ENCODE measurements at places on chromosomes 6 and 20.
A peak's percentile ranks its signal among the peaks of the same experiment; 100 is the strongest.

DNA sequence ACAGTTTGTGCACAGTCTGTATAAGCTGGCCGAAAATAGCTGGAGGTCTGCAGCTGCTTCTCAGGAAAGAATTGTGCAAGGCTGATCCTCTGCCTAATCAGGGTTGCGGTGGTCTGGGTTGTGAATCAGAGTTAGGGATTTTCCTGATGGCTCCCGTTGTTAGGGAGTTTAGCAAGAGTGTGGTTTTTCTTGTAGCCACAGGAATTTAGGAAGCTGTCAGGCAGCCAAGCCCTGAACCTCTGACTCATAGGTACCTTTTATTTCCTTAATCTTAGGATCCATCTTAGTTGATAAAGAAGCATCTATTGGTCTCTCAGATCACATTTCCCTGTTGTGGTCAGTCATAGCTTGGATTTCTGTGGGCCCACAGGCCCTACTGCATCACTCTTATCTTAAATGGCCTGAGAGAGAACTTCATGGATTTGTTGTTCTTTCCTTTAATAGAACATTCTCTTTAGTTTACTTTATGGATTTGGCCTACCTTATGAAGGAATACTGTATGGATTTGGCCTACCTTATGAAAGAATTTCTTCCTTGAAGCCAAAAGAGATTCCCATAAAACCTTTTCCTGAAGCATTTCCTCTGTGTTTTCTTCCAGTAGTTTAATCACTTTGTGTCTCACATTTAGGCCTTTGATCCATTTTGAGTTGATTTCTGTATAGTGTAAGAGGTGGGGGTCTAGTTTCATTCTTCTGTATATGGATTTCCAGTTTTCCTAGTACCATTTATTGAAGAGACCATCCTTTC is 10.3 kb downstream of the KIF25 start:
- no peak for DNase-seq

GRCh38 chr6:2861822-2862164 is 20.1 kb upstream of the SERPINB1 start:
- no peak for DNase-seq

DNA sequence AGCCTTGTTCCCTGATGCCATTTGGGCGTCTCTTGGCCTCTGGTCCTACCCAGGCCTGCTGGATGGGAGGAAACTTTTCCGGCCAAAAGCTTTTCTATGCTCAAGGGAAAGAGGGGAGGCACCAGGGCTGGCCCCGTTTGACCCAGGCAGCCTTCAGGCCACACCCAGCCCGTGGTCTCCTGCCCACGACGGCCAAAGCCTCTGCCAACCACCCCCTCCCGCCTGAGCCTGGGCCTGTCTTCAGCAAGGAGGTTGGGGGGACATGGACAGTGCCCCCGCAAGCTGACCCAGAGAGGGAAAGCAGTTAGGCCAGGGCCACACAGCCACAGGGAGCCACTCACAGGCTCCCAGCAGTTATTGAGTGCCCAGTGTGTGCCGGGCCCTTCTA is 49.5 kb downstream of the SRC start:
- DNase-seq, result no peak

- DNase-seq, result no peak
Observed at GRCh38 chr6:142617158-142617557, 315.4 kb downstream of the ADGRG6 start.

DNA sequence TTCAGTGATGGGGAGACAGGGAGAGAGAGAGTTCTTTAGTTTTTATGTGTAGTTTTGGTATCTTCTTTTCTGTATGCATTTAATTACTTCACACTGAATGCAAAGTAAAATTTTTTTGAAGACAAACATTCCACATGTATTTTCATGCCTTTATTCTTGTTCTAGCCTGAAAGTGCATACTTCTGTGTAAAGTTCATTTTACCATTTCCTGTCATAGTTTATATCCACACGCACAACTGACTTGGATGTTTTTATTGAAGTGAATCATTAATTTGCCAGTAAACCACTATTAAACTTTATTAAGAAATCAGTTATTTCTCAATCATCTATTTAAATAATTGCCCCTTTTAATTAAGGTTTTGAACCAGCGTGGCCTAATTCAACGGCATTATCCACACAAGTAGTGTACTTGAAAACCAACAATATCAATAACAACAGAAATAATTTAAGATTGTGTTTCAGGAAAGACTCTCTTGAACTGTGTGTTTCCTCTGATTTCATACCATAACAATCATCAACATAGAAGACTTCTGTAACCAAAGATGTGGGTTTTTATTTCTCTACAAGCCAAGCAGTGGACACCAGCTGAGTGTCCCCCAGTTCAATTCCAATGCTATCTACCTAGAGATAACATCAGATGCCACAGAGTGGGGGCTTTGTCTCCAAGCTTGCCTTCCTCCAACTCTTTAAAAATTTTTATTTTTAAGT is 512.7 kb upstream of the JAG1 start:
- DNase-seq, result no peak

DNA sequence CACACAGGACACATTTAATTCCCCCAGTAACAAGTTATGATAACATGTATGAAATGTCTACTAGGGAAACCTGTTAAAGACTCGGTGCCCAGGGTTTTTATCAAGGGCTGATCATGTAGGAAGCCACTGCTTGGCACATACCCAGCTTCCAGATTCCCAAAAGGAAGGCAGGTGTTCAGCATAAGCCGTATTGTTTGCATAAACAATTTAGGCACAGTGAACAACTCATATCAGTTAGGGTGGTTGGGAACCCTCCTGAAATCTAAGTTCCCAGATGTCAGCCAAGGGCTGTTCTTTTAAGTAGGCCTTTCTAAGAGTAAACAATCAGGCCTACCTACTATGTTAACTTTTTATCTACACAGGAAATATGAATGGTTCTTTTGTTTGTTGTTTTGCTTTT is 74.1 kb downstream of the ASXL1 start:
- no peak for DNase-seq

GRCh38 chr20:25247000-25247517 is 826 bp upstream of the PYGB start:
- DNase-seq, result peak; percentile 44

DNA sequence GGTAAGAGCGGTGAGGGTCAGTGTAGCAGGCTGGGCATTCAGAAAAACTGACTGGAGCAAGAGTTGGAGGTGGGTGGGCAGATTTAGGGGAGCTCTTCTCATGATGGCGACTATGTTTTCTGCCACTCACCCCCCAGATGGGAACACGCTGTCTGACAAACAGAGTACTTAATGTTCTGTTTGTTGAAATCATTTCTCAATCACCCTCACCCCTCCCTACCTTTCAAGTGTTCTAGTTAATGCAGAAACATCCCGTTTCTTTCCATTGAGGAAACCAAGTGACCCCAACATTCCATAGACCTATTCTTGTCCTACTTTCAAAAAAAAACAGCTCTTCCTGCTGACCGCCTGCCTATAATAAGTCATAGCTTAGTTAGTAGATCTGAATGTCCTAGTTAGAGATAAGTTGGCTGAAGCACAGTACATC is 132.5 kb upstream of the NEDD9 start:
- no peak for DNase-seq

All from COR-L47 (cell line).